ENCODE measurements at places on chromosomes 7 and 10. TPM values are rescaled to one million over a fixed set of nuclear protein-coding genes. Genes with fewer than 3 reads are reported as not detected.
A peak's percentile ranks its signal among the peaks of the same experiment; 100 is the strongest.

The EVX1 gene
- polyA plus RNA-seq, result not detected

The PRKG1 gene
- 0.03 TPM for polyA plus RNA-seq

The RNF133 gene
- not detected for polyA plus RNA-seq

The EN2 gene
- polyA plus RNA-seq, result not detected

The ZPBP gene
- polyA plus RNA-seq, result not detected

The TMEM176B gene
- 0.23 TPM for polyA plus RNA-seq

The PRLHR gene
- not detected for polyA plus RNA-seq

The MMD2 gene
- polyA plus RNA-seq, result not detected

The HMX2 gene
- polyA plus RNA-seq, result not detected

The IL6 gene
- polyA plus RNA-seq, result 16.5 TPM

The TMEM184A gene
- polyA plus RNA-seq, result 0.48 TPM

The NKX2-3 gene
- polyA plus RNA-seq, result not detected

The MCM7 gene
- 145 TPM for polyA plus RNA-seq

The TEX36 gene
- polyA plus RNA-seq, result not detected

The CALY gene
- not detected for polyA plus RNA-seq

The EIF5AL1 gene
- polyA plus RNA-seq, result 0.73 TPM

DNA sequence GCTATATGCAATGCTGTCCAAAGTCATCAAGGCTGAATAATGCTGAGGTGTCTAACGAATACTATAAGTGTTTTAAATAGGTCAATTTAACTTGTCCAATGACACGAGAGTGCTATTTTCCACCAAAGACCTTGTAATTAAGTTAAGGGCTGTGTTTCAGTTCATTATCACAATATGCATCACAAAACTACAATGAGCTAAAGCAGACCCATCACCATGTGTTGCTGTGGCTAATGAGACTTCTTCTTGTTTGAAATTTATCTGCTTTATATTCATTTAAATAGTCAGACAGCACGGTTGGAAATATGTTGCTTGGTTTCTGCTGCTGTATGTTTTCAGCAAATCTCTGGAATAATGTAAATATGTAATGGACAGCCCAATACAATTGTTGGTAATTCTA lies 292.5 kb upstream of the VSTM2A start:
- no peak for DNase-seq

DNA sequence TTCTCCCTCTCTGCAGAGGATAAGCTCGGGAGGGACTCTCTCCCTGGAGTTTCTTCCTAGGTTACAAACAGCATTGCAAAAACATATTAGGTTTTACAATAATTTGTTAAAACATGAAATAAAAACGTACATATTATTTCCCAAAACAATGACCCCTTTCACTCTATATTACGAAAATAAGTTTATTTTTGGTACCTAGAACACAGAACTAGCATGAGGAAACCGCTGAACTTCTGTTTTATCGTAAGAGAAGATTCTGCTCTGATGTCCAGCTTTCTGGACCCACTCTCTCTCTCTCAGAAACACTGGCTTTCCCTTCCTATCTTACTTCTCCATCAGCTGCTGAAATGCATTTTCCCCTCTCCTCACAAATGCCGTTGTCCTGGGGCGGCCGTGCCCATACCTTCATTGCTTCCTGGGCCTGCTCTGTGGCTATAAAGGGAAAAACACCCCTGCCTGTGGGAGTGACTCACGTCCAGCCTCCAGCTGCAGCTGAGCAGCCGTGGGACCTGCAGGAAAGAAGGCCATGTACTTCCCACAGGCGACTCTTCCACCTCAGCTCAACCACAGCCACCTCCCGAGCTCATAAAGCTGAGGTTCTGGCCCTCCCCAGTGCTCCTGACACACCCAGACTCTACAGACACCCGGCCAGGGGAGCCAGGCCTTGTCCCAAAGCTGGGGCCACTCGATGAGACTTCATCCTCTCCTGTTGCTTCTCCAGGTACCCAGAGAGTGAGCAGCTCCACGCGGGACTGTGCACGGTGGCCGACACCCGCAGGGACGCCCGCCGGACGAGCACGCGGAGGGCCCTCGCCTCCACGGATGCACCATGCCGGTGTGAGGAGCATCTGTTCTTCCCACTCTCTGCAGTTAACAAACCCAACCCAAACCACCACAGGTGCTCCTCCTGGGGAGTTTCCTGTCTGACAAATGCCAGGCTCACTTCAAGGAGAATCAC lies 3.1 kb downstream of the GPER1 start:
- no peak for DNase-seq

DNA sequence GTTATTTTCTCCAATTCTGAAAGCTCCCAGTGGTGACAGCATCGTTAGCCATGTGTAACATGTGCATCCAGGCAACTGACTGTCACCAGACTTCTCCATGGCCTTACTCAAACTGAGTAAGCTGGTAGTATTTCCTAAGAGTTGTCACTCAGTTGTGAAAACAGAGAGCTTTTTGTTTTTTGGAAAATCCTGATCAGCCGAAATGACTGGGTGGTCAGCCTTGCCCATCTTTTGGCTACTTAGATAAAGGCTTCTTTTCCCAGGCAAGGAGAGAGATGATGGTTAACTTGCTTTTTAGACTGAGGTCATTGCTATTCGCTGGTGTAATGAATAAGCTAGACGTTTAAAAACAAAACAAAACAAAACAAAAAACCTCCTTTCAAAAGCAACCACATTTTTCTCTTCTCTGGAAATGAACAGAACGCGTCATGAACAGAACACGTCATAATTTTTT lies 159.5 kb upstream of the KLF14 start:
- no peak for DNase-seq

DNA sequence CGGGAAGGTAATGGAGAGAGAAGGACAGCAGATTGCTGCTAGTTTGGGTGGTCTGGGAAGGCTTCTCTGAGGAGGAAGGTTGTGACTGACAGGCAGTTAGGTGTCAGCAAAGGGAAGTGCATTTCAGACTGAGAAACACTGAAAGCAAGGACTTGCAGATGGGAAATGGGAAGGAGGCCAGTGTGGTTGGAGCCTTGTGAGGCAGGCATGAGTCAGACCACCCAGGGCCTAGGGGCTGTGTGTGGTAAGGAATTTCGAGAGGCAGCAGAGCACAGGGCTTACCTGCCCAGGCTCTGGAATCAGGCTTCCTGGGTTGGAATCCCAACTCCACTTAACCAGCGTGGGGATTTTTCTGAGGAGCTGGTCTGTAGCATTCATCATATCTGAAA lies 53.5 kb downstream of the NRF1 start:
- DNase-seq, result peak; percentile 54

GRCh38 chr7:84857336-84857735 lies 329.5 kb downstream of the SEMA3D start:
- DNase-seq, result no peak

GRCh38 chr10:30026578-30026977 lies 32.8 kb downstream of the JCAD start:
- no peak for DNase-seq

GRCh38 chr7:111605246-111605645 lies 43.0 kb upstream of the IMMP2L start:
- no peak for DNase-seq

DNA sequence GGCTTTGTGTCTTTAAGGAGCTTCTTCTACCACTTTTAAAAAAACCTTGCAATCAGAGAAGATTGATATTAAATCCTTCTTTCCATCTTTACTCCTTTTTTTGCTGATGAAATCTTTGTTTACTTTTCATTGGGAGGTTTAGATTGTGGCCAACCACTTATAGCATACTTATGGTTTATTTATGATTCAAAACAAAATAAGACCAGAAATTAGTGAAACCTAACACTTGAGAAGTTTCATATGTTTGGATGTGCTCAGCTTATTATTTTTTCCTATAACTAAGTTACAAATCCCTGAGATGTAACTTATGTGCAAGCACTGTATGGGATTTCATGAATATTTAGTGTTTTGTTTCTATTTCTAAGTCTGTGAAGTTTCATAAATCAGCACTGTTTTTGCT lies 13.5 kb upstream of the PRPS1L1 start:
- no peak for DNase-seq

DNA sequence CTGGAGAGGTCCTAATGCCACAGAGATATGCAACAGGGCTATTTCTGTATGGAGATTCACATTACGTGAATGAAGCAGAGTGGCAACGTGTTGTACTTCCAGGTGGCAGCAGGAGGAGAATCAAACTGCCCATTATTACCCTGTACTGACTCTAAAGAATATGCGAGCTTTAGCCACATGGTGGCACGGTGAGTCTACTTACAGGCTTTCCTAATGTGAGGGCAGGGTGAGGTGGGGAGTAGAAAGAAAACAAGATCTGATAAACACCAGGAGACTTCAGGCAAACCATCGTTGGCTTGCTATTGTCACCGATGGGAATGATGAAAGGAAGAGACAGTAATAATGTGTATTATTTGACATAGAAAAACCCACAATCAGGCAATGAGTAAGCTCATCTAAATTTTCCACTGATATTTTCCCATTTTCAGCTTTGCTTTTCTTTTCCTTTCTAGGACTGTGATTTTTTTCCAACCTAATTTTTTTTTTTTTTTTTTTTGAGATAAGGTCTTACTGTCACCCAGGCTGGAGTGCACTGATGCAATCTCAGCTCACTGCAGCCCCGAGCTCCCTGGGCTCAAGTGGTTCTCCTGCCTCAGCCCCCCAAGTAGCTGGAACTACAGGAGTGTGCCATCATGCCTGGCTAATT lies 164.3 kb downstream of the BTAF1 start:
- peak; percentile 91 for DNase-seq

DNA sequence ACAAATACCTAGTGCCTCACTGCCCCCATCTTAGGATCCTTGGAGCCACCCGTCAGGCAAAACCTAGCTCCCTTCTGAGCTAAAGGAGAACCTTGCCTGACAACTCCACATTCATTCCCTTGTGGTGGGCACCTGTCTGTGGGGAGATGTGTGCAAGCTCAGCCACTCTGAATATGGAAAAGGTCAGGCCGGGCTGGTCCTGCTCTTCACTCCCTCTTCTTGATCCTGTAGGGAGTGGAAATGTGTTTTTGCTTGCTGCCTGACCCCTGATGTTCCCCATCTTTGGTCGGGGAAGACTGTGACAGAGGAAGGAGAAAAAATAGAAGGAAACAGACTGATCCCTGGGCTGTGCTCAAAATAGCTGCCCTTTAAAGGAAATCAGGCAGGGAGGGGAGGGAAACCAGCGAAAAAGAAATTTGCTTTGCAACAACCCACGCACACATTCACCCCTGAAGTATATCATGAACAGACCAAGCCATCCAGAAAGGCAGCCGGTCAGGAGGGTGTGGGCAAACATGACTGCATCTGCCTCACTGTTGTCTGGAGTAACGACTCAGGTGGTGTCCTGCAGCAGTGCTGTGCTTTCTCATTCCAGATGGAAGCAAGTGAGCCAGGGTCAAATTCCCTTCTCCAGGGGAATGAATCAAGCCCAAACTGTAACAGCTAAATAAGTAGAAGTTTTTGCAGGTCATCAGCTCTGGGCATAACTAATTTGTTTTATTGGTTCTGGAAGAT lies 74.0 kb downstream of the SCRN1 start:
- DNase-seq, result peak; percentile 19

DNA sequence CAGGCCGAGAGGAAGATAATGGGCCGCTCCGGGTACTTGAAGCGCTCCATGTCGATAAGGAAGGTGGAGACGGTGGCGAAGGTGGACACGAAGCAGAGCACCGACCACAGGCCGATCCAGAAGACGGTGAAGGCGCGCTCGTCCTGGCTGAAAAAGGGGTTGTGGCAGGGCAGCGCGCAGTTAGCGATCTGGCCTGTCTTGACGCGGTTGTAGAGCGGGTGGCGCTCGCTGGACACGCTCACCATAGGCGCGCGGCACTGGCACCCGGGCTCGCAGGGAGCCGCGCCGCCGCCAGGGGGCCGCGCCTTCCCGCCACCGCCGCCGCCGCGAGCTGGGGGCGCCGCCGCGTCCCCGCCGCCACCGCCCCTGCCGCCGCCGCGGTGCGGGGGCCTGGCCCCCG lies 1.6 kb downstream of the FZD8 start:
- peak; percentile 61 for DNase-seq

GRCh38 chr10:105210546-105210945 lies 569.5 kb downstream of the SORCS3 start:
- DNase-seq, result no peak

DNA sequence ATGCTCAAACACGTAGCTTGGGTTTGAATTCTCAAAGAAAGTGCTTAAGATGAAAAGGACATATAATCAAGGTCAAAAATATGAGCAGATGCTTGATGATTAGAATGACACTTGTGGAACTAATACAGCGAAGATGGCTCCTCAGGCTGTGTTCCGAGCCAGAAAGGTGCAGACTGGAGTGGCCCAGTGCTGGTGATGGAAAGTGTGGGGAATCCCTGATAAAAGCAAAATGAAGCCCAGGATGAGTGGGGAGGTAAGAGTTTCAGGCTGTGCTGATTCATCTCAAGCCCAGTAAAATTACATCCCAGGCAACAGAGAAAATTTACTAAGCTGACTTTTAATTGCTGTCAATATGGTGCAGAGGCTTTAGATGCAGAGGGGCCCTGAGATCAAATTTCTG lies 77.8 kb upstream of the IKZF1 start:
- no peak for DNase-seq

DNA sequence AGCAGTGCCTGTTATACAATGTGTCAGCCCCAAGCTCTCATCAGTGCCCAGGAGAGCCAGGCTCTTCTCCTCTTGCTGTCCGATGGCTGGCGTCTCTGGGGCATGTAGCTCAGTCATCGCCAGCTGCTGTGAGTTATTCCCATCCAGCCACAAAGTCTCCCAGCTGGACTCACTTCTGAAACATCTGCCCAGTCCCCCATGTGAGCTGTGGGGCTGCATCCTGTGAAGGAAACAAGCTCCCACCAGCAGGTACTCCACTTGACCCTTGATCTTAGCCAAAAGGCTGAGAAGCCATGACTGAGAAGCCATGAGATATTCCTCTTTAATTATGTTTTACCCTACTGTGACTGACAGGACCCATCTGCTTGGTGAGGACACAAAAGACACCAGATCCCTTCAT lies 212.7 kb upstream of the IGFBP3 start:
- DNase-seq, result no peak

DNA sequence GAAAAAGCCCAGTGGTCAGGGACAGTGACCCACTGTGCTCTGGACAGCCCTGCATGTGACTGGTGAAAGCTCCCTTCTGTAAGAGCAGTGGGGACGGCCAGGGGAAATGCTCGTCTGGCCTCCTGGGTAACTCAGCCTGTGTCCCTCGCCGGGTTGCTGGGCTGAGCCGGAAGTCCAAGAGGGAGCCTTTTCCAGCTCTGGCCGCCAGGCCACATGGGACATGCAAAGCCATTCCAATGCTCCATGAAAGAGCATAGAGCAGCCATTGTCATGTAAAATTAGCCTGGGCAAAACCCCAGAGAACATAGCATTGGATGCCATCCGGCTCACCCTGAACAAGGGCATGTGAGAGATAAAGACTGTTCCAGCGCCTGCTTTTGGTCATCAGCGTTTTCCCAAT lies 64.9 kb upstream of the ADRB1 start:
- DNase-seq, result no peak

DNA sequence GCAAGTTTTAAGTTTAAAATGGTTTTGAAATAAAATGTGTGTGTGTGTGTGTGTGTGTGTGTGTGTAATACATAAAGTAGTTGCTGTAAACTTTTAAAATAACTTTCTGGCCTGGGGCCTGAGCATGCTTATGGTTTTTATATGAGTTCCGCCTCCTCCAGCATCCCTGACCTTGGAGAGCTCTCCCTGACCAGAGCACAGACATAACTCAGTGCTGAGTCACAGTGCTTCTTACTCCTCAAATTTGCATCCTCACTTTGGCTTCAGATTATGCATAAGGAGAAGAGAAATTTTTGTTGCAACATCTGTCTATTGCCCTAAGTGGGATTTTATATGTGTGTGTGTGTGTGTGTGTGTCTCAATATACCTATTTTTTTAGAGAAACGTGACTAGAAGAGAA lies 200.8 kb downstream of the ELMO1 start:
- DNase-seq, result peak; percentile 40

- DNase-seq, result no peak
Observed at GRCh38 chr7:42070068-42070467, 166.9 kb downstream of the GLI3 start.
